ENCODE measurements at places on chromosomes 1 and 21. TPM values are rescaled to one million over a fixed set of nuclear protein-coding genes. Genes with fewer than 3 reads are reported as not detected.

DNA sequence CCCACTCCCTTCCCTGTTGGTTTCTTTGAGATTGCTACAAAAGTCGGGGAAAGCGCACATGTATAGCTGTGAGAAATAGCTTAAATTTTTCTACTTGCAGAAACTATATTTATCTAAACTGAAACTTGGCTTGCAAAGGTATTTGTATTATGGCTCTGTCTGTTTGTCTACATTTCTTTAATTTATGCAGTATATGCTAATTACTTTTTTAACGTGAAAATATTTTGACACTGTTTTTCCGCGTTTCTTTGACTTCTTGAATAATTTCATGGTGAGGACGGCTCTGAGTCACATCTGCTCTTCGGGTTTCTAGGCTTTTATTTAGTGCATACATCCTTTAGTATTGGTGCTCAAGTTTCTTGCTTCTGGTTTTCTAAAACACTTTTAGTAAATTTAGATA is 182.1 kb upstream of the ZRANB2 start:
- DNase-seq = no peak
- H3K27ac ChIP-seq = no peak overlapping the region
- H3K27me3 ChIP-seq = no peaks in the 10 kb centered on the region
- no peak overlapping the region for H3K4me3 ChIP-seq
- H3K4me1 ChIP-seq = no peaks in the 10 kb centered on the region

- no peak overlapping the region for H3K4me3 ChIP-seq
- H3K27me3 ChIP-seq = no peaks in the 10 kb centered on the region
- peaks cover 7% of the 10 kb centered on the region for H3K36me3 ChIP-seq
- H3K4me1 ChIP-seq = peaks cover 5% of the 10 kb centered on the region
Observed at GRCh38 chr1:221723018-221723847, 18.7 kb downstream of the DUSP10 start.

- no peaks in the 10 kb centered on the region for H3K27me3 ChIP-seq
- DNase-seq = no peak
- H3K27ac ChIP-seq = no peak overlapping the region
- H3K4me3 ChIP-seq = no peak overlapping the region
Observed at GRCh38 chr1:24266398-24266941, 52.7 kb upstream of the GRHL3 start.

HOOK1 gene
- 4.7 TPM for total RNA-seq
